Tibial artery (tissue), 4 donors: ENCODE measurements at places on chromosomes 7 and 10.
A peak's percentile ranks its signal among the peaks of the same experiment; 100 is the strongest.

DNA sequence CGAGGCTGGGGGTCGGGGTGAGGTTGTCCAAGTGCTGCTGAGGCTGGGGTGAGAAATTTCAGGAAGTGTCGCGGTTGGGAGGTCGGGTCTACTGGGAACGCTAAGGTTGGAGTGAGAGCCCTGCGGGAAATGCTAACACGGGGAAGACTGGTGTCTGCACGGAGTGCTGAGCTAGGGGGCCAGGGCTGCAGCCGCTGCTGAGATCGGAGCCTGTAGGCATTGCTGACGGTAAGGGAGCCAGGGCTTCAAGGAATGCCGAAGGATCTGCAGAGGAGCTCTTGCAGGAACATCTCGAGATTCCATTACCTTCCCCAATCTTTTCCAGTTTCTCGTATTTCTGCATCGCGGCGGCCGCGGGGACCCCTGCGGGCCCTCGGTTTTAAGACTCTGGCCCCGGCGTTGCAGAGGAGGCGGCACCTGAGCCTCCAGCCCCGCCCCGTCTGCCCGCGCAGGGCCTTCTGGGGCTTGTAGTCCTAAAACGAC, at the start of gene CDK5:
CDK5 (minus strand) TSS at position 392 of the 483 bp plus-strand sequence; CDS start at position 343, 49 bp downstream.
- peak within 1 kb of the TSS; percentile 91 for H3K27ac ChIP-seq
- H3K27me3 ChIP-seq: no peaks in the 10 kb centered on the region
- H3K36me3 ChIP-seq: peaks cover 12% of the 10 kb centered on the region
- H3K4me3 ChIP-seq: peak within 1 kb of the TSS; percentile 65
- DNase-seq: no peak
- H3K4me1 ChIP-seq: peaks cover 43% of the 10 kb centered on the region

GRCh38 chr7:97293031-97293430, 175.5 kb downstream of the SDHAF3 start:
- no peaks in the 10 kb centered on the region for H3K27me3 ChIP-seq
- H3K27ac ChIP-seq: no peak overlapping the region
- no peaks in the 10 kb centered on the region for H3K4me1 ChIP-seq
- DNase-seq: no peak
- no peak overlapping the region for H3K4me3 ChIP-seq

DNA sequence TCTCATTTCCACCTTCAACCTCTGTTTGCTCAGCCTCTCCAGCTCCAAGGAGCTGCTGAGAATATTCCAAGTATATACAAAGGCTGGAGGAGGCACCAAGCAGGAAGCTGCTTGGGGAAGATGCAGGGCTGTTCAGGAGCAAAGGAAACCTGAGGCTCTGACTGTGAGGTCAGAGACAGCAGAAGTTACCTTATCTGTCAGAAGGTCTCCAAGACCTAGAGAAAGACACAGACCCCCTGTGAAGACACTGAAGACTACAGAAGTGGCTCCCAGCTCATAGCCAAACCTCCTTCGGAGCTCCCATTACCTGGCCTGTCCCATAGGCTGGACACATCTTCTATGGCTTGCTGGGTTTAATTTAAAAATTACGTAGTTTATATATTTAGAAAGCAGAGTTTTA, 53.2 kb downstream of the PKD1L1 start:
- no peaks in the 10 kb centered on the region for H3K27me3 ChIP-seq
- no peaks in the 10 kb centered on the region for H3K36me3 ChIP-seq
- H3K27ac ChIP-seq: no peak overlapping the region

DNA sequence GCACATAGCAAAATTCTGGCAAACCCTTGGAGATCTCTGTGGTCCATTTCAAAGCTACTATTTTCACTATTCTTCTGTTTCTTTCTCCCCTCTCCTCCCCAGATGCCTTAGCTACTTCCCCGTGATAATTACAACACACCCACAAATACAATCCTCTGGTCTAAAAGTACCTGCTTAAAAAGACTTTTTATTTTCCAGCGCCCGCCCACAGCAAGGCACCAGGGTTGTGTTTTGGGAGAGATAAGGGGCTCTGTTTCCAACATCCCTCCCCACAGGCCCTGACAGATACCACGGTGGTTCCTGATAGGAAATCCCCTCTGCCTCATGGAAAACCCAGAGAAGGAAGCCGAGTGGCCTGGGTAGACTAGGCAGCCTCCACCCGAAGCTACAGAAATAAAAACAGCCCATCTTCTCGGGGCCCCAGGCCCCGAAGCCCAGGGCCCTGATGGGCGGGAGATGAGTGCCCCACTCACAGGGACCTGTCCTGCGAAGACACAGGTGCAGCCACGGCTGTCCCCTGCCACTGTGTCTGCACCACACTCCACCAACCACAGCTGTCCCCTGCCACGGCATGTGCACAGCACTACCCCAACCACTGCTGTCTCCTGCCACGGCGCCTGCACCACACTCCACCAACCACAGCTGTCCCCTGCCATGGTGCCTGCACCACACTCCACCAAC, 19.7 kb downstream of the CALML5 start:
- no peak overlapping the region for H3K4me3 ChIP-seq
- no peaks in the 10 kb centered on the region for H3K4me1 ChIP-seq
- no peaks in the 10 kb centered on the region for H3K27me3 ChIP-seq
- H3K27ac ChIP-seq: no peak overlapping the region
- no peak for DNase-seq

DNA sequence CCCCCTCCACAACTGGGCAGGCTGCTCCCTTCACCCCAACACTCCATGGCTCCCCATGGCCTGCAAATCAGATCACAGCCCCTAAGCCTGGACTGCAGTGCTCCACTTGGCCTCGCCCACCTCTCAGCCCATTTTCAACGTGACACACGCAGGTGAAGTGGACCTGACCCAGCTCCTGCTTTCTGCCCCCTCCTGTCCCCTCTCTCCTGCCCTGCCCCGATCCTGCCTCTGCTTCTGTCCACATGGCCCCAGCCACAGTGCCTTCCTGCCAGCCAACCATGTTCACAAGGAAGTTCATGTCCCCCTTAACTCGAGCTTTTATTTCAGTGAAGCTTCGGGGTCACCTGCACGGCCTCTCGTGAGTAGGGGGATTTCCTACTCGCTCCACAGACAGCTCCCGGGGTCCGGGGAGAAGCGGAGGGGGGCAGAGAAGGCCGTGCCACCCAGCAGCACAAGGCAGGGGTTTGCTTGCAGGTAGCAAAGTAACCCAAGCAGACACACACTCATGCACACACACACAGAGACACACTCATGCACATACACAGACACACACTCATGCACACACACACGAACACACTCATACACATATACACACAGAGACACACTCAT, 537.5 kb downstream of the DNAJB6 start:
- H3K27ac ChIP-seq: no peak overlapping the region
- no peak overlapping the region for H3K4me3 ChIP-seq
- no peaks in the 10 kb centered on the region for H3K4me1 ChIP-seq
- H3K36me3 ChIP-seq: no peaks in the 10 kb centered on the region
